ENCODE measurements at places on chromosomes 2 and 18.

DNA sequence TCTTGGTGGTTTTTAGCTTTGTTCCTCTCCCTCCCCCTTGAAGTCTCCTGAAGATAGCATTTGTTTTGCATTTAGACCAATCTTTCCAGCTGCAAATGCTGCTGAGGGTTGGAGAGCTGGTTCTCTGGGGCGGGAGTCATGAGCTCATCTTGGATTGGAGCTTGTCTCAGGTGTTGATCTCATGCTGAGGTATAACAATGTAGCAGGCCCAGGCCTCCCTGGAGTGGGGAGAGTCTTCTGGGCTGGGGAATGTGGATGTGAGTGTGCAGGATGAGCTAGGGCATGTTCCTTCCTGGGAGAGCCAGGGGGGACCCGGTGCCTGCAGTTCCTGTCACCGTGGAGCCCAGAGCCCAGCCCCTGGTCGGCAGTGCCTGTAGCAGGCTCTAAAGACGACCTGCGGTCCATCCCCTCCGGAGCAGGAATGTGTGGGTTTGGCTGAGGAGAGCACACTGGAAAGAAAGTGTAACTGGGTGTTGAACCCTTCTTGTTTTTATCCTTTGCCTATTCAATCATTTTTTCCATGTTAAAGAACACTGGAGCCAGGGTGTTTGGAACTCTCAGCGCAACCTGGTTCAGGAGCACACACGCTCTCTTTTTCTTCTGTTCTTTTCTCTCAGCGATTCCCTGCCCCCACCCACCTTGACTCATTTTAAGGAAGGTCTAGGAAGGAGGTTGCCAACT, 2.7 kb downstream of the ZNF532 start:
- no peak for DNase-seq

- DNase-seq, result no peak
These were observed 47.8 kb downstream of the INPP4A start for GRCh38 chr2:98492441-98492840.

GRCh38 chr18:48715711-48716361, 177.0 kb downstream of the CTIF start:
- peak; percentile 25 for DNase-seq

- no peak for DNase-seq
These were observed 802.9 kb upstream of the KLHL29 start for GRCh38 chr2:22582107-22582506.

- DNase-seq, result no peak
These were observed 33.3 kb downstream of the NPAS2 start for GRCh38 chr2:100852999-100853908.

GRCh38 chr2:85387754-85388153, 22.4 kb downstream of the CAPG start:
- DNase-seq, result no peak

DNA sequence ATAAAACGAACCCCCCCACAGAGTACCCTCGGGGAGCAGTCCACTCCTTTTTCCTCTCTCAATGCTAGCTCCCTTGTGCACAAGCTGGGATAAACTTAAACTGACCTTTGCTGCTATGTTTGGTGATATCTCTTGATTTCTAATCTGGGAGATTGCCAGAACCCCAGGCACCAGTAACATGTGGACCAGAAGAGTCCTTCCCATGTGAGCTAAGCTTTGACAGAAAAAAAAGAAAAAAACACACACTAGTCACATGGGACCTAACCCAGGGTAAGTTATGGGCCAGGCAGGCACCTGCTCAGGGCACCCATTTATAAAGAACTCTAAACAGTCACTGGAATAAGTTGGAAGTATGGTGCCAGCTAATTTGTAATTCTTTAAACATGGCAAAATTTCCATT, 242.6 kb downstream of the EN1 start:
- DNase-seq, result no peak

DNA sequence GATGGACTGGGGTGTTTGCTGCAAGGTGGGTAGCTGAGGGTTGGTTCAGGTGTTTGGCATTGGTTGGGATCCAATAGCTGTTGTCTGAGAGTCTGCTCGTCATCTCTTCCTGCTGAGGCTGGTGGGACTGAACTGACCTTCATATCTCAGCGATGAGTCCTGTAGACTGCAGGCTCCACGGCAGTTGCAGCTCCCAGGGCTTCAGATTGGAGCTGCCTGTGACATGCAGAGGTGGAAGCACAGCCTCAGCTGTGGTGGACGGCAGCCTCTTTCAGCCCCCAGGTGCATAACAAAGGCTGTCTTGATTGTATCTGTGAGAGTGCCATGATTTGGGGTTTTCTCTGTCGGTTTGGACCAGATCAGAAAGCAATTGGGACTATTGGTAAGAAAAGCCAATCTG, 3.9 kb upstream of the IL1R2 start:
- no peak for DNase-seq

DNA sequence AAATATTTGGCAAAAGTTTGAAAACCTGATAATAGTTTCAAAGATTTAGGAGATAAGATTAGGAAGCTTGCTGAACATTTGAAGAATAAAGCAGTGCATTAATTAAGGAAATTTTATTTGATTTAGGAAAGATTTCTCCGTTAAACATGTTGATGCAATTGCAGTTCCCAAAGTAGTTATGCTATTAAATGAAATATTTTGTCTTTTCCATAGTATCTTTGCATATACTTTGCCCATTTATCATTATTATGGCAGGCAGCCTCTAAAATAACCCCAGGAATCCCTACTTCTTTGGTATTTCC, 136.5 kb downstream of the MREG start:
- no peak for DNase-seq

GRCh38 chr2:221570321-221570935, 1.7 kb downstream of the EPHA4 start:
- DNase-seq, result peak; percentile 26

GRCh38 chr2:68505603-68506159, 38.3 kb downstream of the APLF start:
- DNase-seq, result no peak

GRCh38 chr2:7394195-7394594, 477.0 kb downstream of the RNF144A start:
- DNase-seq, result no peak

DNA sequence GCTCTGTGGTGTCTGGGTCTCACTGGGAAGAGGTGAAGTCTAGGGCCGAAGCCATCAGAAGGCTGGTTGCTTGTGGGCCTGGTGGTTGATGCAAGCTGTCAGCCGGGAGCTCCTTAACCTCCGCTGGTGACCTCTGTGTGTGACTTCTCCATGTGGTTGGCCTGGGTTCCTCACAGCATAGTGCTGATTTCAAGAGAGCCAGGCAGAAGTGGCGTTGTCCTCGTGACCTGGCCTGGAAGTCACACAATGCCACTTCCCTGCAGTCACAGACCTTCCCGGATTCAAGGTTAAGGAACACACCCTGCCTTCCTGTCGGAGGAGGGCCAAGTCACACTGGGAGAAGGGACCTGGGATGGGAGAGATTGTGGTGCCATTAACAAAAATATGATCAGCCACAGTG, 303.7 kb upstream of the HS6ST1 start:
- DNase-seq, result no peak

DNA sequence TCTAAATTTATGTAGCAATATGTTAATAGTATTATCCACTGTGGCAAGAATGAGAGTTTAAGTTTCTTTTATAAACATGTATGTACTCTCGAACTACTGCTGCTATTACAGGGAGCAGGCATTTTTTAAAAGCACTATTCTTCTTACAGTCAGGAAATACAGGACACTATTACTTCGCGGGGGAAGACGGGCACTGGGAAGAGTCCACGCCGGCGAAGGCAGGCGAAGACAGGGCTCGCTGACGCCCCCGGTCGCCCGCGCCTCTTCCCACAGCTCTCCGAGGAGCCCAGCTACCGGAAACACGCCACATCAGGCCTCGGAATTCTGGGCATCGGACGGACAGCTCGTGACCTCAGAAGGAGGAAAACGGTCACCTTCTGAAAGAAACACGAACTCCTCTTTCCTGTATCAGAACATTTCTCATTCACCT, 90.2 kb downstream of the FAM161A start:
- DNase-seq, result no peak

GRCh38 chr2:223062396-223062795, 10.4 kb downstream of the KCNE4 start:
- no peak for DNase-seq

- peak; percentile 52 for DNase-seq
These were observed 20.8 kb downstream of the CRIM1 start for GRCh38 chr2:36376319-36376765.

DNA sequence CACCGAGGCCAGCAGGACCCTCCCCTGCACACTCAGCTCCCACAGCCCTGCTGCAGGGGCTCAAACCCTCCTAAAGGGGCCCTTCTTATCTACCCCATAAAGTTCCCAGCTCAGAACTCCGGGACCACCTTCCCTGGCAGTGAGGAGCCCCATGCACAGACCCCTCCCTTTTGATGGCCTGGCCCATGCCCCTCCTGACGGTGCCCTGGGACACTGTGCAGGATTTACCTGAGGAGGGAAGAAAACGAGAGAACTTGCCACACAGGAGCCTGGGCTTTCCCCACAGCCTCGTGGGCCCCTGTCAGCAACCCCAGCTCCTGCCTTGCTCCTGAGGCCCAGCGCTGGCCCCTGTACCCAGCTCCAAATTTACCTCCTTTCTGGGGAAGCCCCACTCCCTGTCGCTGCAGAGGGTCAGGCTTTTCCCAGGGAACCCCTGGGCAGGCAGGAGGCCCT, 206.3 kb upstream of the SALL3 start:
- DNase-seq, result no peak

- no peak for DNase-seq
These were observed 96.2 kb downstream of the MYO1B start for GRCh38 chr2:191341436-191341835.

DNA sequence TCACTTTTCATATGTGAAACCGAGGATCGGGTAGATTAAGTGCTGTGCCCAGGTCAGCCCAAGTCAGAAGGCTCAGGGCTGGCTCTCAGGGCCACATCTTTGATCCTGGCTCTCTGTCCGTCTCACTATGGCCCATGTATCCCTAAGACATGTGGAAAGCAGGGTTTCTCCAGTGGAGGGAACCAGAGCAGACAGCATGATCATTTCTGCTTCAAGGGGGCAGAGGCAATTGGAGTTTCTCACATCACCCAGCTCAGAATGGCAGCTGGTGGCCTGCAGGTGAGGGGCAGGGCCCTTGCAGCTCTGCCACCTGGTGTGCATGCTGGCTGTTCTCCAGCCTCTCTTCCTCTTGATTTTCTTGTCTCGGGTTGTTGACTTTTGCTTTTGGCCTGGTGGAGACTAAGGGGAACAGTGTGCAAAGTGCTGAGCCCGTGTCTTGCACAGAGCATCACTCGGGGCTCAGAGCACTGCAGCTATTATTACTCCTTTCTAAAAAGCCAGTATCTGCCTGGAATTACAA, 27.0 kb downstream of the LDLRAD4 start:
- DNase-seq, result no peak

DNA sequence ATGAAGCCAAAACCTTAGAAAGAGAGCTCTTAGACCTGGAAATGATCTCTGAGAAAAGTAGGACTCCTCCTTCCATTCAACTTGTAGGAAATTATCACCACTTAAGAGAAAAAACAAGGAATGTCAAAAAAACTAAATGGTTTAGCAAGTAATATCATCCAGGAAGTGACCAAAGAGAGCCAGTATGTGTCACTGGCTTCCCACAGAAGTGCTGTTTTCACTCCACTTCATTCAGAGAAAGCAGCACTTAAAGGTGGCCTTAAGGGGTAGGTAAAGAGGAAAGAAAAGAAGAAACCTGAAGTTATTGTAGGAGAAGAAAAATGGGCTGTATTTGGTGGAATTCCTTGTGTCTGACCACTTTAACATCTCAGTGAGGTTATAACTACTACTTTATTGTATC, 414.4 kb upstream of the ETAA1 start:
- DNase-seq, result no peak

DNA sequence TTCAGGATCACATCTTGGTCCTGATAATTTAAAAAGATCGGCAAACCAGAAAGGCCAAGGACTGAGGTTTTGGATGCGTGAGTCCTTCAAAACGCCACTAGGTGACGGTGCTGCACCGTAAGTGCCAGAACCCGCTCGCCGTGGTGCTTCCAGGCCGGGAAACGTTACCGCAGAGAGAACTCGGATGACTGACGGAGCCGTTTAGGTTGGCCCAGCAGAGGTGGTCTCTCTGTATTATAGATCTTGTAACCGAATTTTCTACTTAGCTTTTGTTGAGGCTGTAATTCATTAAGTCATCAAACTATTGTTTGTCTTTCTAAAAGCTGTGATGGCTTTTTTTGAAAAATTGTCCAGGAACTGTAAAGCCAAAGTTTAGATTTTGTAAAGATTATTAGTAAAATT, 39.8 kb upstream of the ADCYAP1 start:
- peak; percentile 82 for DNase-seq

DNA sequence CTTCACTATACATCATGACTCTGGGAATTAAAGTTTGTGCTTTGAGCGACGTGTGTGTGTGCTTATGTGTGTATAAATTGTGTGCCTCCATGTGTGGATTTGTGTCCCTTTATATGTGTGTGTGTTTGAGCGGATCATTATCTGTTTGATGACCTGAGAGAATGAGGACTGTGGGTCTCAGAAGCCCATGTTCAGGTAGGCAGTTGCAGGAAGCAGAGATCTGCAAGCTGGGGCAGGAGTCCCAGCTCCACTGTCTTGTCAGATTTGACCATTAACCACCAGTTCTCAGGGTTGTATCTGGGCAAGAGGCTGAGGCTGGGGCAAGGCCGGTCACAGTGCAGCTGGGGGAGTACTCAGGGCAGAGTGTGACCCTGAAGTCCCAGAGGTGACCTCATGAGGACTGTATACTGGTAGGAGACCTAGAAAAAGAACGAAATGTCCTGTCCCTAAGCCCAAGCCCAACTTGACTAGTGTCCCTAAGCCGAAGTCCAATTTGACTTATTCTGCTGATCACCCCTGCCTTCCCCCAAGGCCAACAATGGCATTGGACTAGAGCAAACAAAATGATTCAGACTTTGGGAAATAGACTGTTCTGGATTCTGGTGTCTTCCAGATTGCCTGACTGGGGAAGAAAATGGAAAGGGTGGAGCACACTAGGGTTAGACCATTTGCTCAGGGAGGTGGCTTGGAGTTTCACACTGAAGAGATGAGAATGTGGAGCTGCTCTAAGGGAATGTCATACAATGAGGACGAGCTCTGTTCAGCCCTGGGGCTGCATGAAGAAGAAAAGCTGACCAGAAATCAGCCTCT, 28.1 kb downstream of the RHOB start:
- no peak for DNase-seq

GRCh38 chr2:174590928-174591648, 6.5 kb downstream of the WIPF1 start:
- DNase-seq, result no peak
